ENCODE measurements at places on chromosomes 2 and 18.

GRCh38 chr2:126117886-126118285 is 538.1 kb upstream of the GYPC start:
- no peak for DNase-seq

GRCh38 chr2:38218591-38218991 is 142.6 kb upstream of the CYP1B1 start:
- DNase-seq, result no peak

- DNase-seq, result peak; percentile 24
Measured at GRCh38 chr18:59633961-59634485, 63.2 kb downstream of the CCBE1 start.

DNA sequence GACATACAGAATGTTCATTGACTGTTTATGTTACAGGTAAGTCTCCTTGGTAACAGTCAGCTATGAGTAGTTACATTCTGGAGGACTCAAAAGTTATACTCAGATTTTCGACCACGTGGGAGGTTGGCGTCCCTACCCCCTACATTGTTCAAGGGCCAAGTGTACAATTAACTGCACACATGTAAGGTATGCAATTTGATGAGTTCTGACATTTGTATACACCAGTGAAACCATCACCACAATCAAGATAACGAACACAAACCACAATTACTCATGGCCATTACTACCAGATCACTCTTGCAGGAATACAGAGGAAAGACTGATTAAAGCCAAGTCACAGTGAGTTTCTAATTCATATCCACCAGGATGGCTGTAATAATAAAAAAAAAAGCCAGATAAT is 39.6 kb upstream of the LDLRAD4 start:
- DNase-seq, result no peak

- no peak for DNase-seq
Measured at GRCh38 chr2:96240341-96241038, 25.3 kb downstream of the TMEM127 start.

DNA sequence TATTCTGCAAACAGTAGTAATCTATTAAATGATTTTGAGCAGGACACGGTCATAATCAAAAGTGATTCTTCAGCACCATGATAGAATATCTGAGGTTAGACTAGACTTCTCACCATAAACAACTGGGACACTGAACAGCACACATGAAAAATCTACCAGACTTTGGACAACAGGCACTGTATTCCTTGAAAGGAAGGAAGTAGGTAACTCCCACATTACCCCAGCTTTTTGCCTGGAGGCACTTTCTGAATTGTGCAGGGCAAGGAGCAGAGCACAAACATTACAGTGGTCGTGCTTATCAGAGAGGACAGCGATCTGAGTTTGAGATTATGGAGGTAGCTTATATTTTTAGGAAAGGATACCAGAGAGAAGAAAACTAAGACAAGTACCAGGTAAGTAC is 25.3 kb upstream of the IL1RL1 start:
- no peak for DNase-seq

DNA sequence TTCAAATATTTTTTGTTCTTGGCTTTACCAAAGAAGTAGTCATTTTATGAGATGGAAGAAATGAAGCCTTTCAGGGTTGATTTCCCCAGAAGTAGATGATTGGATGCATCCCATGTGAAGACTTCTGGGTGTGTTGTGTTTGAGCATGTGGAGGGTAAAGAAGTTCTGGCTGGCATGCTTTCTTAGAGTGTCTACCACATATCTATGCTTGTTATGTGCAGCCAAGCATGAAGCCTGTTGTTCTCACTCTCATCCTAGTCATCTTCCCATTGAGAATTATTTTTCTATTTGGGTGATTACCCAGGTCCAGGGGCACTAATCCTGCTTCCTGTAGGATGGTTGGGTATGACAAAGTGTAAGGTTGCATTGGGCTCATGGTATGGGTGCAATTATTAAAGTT is 472.9 kb downstream of the PTPRM start:
- no peak for DNase-seq

- no peak for DNase-seq
Measured at GRCh38 chr18:10376731-10377130, 77.7 kb upstream of the APCDD1 start.

DNA sequence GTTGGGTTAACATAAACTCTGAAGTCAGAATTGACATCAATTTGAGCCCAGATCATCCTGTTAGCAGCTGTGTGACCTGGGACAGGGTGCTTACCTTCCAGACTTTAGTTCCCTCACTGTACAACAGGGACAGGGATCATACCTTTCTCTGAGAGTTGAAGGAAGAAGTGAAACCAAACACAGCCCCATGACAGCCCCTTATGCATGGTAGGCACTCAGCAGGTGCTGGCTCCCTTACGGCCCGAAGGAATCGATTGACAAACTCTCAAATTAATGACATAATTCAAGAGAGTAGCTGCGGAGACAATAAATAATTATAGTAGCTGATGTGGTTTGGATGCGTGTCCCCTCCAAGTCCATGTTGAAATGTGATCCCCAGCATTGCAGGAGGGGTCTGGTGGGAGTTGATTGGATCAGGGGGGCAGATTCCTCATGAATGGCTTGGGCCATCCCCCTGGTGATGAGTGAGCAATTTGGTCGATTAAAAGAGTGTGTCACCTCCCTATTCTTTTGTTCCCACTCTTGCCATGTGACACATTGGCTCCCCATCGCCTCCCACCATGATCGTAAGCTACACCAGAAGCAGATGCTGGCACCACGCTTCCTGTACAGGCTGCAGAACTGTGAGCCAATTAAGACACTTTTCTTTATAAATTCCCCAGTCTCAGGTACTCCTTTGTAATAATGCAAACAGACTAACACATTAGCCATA is 72.4 kb downstream of the ODC1 start:
- DNase-seq, result no peak

DNA sequence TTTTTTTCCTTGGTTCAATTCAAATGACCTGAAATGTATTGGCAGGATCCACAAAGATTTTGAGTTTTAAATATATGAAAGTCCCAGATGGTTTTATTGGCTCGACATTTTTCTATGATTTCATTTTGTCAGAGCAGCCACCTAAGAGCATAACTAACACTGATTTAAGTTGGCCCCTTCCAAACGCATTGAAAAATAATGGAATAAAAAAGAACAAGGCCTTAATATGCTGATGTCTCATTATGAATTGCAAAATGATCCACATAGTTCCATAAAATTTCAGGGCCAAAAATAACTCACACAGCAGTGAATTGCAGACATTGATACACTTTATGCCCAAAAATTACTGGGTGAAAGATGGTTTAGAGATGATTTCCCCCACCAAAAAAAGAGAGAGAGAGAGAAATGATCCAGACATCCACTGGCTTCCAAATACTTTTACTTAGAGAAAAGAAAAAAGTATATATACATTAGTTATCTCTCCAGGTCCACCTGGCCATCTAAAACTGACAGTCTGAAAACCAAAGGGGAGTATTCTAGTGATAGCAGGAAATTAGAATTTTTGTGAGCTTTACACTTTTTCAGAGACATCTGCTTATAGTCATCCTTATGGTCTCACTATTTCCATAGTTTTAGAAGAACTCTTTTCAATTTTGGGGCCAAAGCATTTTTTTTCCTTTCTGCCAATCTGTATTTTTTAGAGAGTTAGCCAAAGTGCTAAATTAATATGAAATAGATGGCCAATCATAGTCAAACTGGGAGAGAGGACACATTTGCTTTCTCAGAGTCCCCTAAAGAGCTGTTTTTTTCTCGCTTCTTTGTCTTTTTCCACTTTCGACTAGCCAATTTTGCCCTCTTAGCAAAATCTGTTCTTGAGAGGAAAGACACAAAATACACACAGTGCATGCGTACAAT is 213.5 kb upstream of the RND3 start:
- no peak for DNase-seq

- DNase-seq, result no peak
Measured at GRCh38 chr2:95048825-95049682, 23.5 kb downstream of the MAL start.

- no peak for DNase-seq
Measured at GRCh38 chr18:31386741-31387140, 10.2 kb downstream of the DSG4 start.

DNA sequence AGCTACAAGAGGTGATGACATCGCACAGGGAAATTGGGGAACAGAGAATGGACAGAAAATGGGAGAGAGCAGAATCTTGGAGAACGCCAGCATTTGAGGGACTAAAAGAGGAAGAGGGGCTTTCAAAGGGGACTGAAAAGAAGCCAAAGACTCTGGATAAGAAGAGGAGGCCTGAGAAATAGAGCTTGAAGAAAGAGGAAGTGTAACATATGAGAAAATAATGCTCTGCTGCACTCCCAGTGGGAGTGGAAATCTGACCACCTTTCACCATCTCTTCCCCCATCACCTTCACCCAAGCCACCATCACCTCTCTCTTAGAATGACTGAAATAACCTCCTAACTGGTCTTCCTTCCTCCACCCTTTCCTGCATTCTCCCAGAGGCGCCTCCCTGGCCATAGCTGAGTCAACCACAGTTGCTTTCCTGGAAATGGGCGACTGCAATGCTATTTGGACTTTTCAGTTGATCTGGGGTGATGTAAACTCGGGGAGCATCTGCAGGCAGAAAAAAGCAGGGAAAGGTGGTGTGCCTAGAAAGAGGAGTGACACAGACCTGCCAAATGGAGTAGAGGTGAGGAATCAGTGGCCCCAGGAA is 16.8 kb downstream of the CXCR1 start:
- DNase-seq, result no peak

- DNase-seq, result no peak
Measured at GRCh38 chr2:238821944-238822670, 25.8 kb upstream of the TWIST2 start.
